ENCODE measurements at places on chromosomes 11 and 22.

DNA sequence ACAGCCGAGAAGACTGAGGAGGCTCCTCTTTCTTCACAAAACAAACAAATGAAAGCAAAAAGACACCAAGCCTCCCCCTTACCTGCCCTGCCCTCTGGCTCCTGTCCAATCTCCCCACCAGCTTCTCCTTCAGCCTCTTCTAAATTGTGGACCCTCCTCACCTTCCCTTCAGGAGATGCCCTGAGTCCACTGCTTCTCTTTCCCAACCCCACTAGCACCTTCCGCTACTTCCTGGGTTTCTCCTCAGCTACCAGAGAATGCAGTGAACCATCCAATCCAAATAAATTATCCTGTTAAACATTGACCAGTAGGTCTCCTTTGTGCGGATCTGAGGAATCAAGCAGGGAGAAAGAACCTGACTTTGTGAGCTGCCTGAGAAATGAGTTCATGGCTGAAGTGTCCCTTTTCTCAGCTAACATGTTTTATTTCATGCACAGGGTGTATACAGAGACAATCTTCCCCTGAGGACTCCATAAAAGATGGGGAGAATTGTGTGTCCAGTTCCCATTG, 63.2 kb upstream of the VPREB1 start:
- DNase-seq, result no peak

DNA sequence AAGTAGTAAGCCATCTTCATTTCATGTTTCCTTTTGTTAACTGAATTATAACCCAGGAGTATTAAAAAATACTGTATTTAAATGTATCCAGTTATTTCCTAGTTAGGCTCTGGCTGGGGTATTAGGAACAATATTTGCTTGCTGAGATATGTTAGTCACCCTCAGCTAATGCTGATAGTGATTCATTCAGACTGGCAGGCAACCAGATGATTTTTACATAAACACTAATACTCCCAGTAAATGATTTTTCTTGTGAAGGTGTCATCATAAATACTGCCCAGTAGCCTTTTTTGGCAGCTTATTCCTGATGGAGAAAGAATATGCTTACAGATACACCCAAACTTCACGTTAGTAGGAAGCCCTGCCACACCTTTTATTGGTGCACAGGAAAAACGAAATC, 8.1 kb downstream of the YWHAH start:
- no peak for DNase-seq

DNA sequence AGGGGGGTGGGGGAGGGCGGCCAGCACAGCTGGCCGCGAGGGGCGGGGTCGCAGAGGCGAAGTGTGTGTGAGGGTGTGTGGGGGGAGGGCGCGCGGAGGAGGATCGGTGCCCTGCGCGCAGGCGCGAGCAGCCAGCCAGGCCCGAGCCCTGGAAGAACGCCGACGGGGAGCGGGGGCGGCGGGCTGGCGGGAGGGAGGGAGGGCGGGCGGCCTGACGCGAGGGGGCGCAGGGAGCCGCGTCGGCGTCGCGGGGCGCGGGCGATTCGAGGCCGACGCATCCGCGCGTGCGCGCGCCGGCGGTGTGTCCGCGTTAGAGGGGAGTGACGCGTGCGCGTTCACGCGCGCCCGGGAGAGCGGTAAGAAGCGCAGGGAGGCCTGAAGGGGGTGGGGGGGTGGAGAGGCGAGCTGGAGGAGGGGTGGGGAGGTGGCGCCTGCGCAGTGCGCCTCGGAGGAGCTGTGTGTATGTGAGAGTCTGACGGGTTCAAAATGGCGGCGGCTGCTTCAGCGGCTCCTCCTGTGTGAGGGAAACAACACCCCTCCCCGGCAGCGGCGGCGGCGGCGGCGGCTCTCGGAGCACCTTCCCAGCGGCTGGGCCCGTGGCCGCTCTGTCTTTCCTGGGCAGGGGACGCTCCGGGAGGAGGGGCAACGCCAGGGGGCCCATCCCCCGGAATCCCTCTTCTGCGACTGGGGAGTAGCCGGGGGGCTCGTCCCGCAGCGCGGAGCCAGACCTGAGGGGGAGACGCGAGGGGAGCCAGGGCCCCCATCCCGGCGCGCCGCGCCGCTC, at the start of gene KDM2A:
KDM2A (plus strand) TSS at position 463 of the 784 bp plus-strand sequence. CDS start 2,054 bp downstream, outside the sequence.
- peak; percentile 92 for DNase-seq

DNA sequence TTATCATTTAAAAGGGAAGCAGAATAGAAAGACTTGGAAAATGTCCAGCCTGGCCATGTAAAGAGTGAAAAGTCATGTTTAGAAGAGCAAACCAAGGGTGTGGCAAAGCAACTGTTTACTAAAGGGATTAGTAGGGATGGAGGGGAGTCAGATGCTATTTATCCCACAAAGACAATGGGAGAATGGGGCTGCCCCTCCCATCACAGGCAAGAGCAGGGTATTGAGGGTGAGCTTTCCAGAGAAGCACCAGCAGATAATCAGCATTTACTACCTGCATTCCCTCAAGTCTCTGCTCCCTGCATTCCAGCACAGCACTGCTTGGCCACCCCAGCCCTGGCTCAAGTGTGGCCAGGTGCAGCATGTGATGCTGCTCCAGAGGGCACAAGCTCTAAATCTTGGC, 18.5 kb upstream of the QSER1 start:
- no peak for DNase-seq

GRCh38 chr22:24588381-24588756, 4.5 kb downstream of the LRRC75B start:
- no peak for DNase-seq

DNA sequence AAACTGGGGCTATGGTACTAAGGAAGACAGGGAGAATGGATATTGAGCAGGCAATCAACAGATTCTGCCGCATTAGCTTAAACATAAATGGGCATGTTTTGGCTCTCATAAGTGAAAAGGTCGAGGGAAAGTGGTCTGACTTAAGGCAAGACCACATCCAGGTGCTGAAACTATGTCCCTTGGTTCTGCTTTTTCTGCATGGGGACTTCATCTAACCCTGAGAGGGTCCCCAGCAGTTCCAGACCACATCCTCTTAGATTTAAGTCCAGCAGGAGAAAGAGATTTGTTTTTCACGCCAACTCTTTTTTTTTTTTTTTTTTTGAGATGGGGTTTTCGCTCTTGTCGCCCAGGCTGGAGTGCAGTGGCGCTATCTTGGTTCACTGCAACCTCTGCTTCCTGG, 5.5 kb downstream of the RPS6KA4 start:
- DNase-seq, result no peak

DNA sequence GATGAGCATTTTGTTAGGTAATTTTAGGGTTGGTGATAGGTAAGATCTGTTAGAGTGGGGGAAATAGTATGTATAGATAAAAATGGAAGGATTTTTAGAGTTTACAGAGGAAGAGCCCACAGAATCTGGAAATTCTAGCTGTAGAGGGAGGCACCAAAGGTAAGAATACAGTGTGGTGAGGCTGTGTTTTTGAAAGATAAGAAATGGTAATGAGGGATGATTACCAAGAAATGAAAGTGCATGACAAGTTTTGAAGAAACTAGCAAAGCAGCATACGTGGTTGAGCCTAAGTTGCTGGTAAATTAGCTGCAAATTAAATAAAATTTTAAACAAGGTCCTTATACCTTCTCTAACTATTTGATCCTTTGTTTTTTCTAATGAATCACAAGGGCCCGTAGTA, 14.6 kb upstream of the RASSF10 start:
- no peak for DNase-seq

DNA sequence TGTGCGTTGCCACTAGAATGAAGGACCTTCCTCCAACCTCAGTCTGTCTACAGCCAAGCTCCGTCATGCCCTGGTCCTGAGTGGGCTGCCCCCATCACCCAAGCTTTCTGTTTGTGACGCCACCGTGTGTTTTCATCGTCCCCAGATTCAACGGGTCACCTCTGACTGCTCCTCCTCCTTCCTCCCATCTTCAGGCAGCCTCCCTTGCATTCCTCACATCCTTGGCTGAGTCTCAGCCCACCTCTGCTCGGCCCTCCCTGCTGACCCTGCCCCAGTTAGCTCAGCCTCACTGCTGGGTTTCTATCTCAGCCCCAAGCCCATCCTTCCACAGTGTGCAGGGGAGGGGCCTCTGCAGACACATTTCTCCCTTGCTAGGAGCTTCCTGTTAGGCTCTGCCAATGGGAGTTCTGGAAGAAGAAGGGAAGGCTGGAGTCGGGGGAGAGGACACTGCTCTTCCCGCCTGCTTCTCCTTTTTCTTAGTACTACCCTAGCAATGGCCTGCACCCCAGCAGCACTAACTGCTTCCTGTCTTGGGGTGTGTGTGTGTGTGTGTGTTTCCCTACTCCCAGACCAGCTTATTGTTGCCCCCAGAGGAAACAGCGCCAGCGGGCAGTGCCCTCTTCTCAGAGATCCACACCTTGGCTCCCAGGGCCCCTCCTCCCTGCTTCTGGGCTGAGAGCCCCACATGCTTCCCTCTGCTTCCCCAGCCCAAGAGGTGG, 5.2 kb downstream of the IFT27 start:
- DNase-seq, result no peak

DNA sequence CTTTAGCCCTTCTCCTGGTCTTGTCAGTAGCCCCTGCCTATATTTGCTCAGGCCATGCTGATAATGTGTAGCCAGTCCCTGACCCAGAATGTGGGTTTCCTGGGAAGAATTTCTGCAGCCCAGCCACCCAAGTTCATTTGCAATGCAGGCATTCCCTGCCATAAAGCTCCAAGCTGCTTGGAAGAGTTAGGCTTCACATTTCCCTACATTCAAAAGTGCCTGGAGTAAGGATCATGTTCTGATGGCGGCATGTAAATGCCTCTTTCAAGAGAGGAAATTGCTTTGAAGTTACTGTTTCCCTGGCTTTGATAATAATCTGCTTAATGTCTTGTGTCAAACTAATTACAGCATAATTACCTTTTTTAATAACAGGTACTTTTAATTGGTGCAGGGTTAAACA, 266.1 kb downstream of the MIAT start:
- DNase-seq, result no peak

DNA sequence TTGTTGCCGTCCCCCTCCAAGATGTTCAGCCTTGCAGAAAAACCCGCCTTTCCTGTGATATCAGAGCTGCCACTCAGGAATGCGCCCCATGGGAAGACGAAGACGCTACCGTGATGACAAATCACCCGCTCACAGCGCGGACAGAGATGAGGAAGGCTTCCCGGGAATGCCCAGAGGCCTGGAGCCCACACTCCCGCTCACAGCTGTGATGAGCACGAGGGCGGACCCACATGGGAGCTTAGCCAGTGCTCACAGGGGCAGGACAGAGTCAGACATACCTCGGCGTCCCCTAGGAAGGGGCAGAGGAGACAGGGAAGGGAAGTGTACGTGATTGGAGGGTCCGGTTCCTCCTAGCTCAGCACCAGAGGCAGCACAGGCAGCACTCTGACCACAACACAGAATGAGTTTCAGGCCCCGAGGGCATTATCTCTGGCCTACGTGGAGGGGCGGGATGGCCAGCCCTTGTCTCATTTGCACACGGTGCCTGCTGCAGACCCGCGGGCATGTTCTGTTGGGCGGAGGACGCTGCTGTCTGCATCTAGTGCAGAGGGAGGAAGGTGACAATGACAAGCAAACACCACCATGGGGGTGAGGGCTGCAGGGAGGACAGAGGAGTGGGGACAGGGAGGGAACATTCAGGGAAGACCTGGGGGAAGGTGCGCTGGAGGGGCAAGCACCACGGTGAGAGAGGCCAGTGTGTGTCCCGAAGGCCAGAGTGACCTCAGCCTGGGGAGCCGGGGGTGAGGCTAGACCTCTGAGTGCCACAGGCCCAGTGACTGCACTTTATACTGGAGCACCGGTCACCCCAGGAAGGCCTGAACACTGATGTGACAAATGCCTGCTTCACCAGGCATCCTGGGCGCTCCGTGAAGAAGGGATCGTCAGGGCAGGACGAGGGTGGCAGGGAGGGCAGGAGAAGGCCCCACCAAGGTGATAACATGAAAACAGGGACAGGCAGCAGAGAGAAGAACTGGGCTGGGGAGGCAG, 79.6 kb downstream of the CELSR1 start:
- no peak for DNase-seq

DNA sequence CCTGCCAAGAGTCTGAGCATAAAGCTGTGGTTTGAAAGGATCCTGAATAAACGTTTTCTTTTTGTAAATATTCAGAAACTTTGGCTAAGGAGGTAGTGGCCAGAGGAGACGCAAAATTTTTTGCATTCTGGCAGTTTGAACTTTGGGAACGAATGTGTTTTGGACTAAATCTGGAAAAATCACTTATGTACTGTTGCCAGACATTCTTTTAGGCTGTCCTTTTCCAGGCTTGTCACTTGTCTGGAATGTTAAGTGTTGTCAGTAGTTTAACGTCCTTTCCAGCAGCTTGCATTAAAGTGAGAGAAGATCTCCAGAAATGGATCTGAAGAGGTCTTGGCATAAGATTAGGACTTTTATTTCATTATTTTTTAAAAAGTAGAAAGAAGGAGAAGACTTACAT, 18.5 kb downstream of the SPECC1L start:
- DNase-seq, result no peak

GRCh38 chr11:67289651-67290479, 762 bp downstream of the ANKRD13D start:
- no peak for DNase-seq

DNA sequence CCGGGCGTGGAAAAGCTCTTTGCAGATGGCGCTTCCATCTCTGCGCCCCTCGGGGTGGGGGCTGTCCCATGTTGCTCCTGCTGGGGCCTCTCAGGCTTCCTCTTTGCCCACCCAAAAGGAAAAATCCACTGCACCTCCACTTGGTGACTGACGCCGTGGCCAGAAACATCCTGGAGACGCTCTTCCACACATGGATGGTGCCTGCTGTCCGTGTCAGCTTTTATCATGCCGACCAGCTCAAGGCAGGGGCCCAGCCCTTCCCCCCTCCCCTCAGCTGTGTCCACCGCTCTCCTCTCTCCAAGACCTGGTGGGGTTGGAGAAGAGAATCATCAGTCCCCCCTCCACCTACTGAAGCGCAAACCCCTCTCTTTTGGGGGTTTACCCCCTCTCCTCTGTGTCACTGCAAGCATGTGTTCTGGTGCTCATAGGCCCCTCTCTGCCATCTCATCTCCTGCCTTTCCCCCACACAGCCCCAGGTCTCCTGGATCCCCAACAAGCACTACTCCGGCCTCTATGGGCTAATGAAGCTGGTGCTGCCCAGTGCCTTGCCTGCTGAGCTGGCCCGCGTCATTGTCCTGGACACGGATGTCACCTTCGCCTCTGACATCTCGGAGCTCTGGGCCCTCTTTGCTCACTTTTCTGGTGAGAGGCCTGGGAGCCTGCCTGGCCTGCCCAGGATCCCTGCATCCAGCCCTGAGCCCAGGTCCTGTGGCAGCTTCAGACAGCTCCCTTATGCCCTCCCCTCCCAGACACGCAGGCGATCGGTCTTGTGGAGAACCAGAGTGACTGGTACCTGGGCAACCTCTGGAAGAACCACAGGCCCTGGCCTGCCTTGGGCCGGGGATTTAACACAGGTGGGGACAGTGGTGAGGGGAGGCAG, 1.8 kb downstream of the LARGE2 start:
- peak; percentile 8 for DNase-seq

Data from memory B cell (primary cell).